ENCODE measurements at places on chromosomes 11 and 22. TPM values are rescaled to one million over a fixed set of nuclear protein-coding genes. Genes with fewer than 3 reads are reported as not detected.

The PDE2A gene
- total RNA-seq = 0.41 TPM

GRCh38 chr11:64951529-64951928, 15.8 kb upstream of the GPHA2 start:
- no peak for DNase-seq

DNA sequence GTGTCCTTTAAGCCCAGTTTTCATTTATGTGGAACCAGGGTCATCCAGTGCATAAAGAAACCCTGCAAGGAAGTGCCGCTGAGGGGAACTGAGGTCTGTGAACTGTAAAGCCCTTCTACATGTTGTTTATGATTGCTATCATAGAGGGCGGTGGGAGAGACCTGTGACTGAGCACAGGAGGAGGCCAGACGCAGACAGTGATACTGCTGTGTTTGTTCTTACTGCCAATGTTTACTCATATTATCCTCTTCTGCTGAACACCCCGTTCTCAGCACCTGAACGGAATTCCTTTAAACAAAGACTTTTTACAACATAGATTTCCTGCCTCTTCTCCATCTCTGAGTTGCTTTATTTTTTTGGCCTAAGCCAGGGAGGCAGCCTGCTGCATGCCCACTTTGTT, 967 bp upstream of the GALNT18 start:
- DNase-seq = no peak

- no peak for DNase-seq
Observed at GRCh38 chr11:115425816-115426215, 78.4 kb downstream of the CADM1 start.

DNA sequence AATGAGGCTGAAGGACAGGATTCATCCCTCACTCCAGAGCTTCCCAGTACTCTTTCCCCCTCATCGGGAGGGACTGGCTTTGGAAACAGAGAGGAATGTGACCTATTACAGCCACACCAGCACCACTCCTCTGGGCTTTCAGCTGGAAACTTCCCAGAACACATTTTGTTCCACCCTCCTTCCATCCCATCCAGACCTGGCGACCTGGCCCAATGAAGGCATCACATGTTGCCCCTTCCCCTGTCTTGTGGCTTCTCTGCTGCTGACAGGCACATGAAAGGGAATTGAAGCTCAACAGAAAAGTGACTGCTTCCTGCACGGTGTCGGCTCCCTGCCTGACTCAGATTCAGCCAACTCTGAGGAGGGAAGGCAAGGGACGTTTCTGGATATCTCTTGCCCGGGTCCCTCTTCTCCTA, 19.1 kb downstream of the IRAG1 start:
- DNase-seq = peak; percentile 51

- DNase-seq = peak; percentile 70
Observed at GRCh38 chr11:86934582-86934900, 20.7 kb downstream of the FZD4 start.

DNA sequence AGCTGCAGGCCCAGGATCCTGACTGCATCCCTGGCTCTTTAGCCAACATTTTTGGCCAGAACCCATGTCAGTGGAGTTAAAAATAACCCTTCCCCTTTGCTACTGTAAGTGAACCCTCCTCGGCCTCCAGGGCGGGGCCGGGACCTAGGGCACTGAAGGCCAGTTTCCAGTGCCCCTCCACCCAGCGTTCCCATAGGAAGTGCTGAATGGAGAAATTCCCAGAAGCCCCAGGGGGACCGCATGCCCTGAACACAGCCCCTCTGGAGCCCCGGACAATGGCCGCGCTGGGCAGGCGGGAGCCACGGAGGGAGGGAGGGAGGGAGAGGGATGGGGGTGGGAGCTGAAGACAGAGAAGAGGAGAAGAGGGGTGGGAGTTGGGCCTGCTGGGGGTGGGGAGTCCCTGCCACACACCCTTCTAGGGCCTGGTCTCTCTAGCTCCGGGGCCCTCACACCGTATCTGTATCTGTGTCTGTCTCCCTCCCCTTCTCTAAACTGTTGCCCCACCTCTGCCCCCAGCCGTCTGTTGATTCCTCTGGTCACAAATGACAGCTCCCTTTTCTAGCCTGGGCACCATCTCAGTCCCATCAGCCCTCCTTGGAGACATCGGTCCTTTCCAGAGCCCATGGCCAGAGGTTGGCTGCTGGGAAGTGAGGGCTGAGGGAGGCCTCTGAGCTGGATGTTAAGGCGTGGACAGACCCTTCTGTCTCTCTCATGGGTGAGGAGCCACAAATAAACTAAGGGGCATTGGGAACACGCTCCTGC, 10.9 kb downstream of the PDGFB start:
- no peak for DNase-seq

DNA sequence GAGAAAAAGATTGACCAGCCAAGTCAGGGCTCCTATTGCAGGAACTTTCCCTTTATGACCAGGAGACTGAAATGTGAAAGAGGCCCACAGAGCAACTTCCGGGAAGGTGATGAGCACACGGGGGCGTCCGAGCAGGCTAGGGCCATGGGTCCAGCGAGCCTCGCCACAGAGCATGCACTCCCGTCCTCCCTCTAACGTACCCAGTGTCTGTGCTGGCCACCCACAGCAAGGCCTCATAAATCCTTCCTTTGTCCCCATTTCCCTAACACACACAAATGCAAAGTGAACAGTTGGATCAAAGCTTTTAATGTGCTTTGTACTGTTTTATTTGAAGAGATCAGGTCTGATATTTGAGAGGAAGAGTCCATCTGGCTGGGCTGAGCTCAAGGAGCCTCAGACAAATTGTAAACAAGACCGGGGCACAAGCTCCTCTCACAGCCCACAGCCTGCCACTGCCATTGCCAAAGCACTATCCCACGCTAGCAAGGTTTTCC, 44.3 kb downstream of the BLID start:
- no peak for DNase-seq

DNA sequence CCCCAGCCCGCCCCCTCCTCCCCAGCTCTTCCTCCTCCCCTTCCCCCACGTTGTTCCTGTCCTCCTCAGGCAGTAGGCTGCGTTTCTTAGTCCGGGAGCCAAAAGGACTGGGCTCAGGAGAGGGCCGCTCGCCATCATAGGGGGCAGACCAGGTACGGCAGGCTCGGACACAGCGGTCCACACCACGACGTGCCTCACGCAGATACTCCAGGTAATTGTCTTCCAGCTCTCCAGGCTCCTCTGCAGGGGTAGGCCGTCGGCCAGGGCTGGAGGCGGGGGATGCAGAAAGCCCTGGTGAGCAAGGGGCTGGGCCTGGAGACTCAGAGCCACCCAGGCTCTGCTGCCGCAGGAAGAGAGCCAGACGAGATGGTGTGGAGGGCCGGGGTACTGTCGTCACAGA, 12.4 kb downstream of the C11orf42 start:
- DNase-seq = no peak

DNA sequence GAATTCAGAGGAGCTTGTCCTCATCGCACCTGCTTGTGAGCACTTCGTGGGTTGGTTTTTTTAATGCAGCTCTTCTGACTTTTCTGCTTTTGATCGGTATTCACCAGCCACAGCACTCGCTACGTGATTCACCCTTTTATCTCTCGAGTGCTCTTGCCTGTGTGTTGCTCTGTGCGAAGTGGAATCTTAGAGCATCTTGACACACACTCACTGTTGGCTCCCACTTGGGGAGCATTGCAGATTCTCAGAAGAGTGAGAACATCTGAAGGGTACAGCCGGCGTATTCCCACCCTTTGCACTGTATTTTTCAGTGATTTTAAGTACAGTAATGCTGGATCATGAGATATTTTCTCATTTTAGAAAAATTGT, 10.9 kb downstream of the TNNT3 start:
- peak; percentile 31 for DNase-seq

GRCh38 chr11:2202071-2202899, 30.7 kb upstream of the TH start:
- DNase-seq = no peak
